ENCODE measurements at places on chromosomes 7 and 10. TPM values are rescaled to one million over a fixed set of nuclear protein-coding genes. Genes with fewer than 3 reads are reported as not detected.
A peak's percentile ranks its signal among the peaks of the same experiment; 100 is the strongest.

- no peak for DNase-seq
Observed at GRCh38 chr10:98778277-98778759, 331.6 kb upstream of the HPS1 start.

- peak; percentile 46 for DNase-seq
Observed at GRCh38 chr7:15839416-15840100, 153.1 kb upstream of the MEOX2 start.

VWA2 gene
- total RNA-seq = 10.6 TPM

DNA sequence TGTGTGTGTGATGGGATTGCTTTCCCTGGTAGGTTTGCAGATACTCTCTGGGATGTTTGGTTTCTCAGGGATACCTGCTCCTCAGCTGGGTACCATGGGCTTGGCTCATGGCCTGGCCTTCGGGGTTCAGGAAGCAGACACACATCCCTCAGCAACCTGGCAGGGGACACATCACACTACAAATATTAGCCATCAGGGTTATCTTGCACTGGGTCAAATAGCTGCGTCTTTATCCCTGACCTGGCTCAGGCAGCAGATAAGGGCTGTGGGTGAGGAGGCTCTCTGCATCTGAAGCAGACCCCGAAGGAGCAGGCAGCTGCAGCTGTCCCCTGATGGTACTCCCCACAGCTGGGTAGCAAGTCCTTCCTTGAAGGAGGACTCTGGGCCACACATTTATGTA lies 25.7 kb upstream of the CDHR3 start:
- DNase-seq = no peak

- DNase-seq = no peak
Observed at GRCh38 chr10:132607491-132607890, 69.9 kb downstream of the INPP5A start.

- DNase-seq = no peak
Observed at GRCh38 chr10:123681285-123681684, 15.1 kb downstream of the GPR26 start.

DNA sequence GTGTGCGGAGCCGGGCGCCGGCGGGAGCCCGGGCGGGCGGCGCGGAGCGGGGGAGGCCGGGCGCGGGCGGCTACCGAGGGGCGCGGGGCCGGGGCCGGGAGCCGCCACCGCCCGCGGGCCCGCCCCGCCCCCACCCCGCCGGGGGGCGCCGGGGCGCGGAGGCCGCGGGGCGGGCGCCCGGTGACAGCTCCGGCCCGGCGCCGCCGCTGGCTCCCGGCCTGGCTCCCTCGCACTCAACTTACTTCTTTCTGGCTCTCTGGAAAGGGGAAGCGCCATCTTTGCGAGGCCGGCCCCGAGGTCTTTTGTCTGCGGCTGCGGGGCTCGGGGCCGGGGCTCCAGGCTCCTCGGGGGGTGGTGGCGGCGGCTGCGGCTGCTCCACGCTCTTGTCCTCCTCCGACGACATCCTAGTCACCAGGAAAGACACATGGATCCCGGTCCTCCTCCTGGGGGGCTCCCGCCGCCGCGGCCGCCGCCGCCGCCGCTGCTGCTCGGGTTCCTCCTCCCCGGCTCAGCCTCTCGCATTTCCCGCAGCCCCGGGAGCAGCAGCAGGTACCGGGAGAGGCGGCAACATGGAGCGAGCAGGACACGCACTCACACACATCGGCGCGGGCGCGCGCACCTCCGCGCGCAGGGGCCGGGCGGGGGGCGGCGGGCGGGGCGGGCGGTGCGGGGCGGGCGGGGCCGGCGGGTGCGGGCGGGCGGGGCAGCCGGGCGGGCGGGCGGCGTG lies at the start of gene KMT2C:
KMT2C (minus strand) TSS at position 620 of the 727 bp plus-strand sequence; CDS start at position 403, 217 bp downstream.
- DNase-seq = peak; percentile 75

DDC gene
- total RNA-seq = 3.0 TPM

DNA sequence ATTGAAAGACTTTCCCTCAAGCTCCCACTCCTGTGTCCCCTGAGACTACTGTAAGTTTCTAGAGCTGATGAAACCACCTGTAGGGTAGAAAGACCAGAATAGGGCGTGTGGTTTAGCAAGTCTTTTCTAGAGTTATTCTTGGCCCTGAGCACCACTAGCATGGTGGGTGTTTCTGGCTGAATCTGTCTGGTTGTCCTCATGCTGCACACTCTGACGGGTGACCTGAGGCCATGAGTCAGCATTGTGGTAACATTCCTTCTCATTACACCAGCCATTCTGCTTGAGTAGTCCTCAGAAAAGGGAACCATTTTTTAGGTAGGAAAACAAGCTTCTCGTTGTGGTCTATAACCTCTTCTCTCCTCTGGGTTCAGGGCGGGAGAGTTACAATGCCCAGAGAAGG lies 250.3 kb downstream of the SNX13 start:
- no peak for DNase-seq

DRGX gene
- not detected for total RNA-seq
